ENCODE measurements at places on chromosomes 12 and 14.

DNA sequence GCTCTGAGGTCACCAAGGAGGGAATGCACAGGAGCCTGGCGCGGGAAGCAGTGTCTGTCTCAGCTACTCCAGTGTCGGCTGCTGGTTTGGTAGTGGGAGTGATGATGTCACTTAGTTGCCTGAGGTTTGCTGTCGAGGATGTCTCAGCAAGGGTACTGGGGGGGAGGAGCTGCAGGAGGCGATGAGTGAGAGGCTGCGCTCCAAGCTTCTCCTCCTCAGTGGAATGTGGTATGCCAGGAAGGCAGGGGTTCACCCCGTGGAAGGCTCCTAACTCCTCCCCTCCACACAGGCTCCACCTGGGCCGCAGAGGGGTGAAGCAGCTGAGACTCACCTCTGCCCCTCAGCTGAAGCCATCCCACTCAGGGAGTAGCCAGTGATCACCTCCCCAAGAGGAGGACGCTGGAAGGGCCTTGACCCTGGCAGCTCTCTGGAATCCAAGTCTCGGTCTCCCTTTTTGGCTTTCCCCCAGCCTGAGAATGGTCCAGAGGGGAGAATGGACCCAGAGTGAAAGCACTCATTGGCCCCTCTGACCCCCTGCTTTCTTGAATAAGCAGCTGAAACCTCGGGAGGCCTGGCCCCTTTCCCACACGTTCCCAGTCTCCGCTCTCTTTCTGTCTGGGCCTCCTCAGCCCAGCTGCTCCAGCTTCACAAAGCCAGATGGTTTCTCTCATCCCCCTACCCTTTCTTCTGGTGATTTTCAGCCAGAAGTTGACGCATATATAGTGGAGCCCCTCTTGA lies 178.9 kb upstream of the FKBP4 start:
- DNase-seq = peak; percentile 20

DNA sequence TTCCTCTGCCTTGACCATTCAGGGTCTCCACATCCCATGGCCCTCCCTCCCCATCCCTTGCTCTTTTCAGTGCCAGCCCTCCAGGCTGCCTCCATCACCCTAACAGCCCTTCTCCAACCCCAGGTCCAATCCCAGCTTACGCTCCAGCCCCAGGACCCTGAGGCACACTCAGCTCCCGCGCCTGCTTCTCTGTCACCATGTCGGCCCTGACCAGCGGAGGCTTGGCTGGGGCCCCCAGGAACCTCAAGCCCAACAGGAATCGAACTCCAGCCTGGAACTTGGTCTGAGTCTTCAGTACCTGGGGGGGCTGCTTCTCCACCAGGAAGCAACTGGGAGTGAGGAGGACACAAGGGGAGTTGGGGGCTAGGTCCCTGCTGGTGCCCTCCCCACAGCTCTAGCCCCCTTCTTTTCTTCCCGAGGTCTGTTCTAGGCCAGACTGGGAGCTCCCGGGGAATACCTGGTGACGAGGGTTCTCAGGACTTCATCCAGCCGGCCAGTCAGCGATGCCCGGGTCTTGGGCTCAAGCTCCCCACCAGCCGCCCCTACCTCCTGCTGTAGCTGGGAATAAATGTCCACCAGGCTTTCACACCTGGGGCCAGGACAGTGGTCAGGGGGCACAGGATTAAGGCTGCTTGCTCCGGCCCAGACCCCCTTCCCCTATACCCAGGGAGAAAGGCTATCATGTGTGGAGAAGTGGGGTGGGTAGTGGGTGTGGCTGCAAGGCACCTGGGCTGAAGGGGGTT lies 6.0 kb downstream of the STAT6 start:
- no peak for DNase-seq

DNA sequence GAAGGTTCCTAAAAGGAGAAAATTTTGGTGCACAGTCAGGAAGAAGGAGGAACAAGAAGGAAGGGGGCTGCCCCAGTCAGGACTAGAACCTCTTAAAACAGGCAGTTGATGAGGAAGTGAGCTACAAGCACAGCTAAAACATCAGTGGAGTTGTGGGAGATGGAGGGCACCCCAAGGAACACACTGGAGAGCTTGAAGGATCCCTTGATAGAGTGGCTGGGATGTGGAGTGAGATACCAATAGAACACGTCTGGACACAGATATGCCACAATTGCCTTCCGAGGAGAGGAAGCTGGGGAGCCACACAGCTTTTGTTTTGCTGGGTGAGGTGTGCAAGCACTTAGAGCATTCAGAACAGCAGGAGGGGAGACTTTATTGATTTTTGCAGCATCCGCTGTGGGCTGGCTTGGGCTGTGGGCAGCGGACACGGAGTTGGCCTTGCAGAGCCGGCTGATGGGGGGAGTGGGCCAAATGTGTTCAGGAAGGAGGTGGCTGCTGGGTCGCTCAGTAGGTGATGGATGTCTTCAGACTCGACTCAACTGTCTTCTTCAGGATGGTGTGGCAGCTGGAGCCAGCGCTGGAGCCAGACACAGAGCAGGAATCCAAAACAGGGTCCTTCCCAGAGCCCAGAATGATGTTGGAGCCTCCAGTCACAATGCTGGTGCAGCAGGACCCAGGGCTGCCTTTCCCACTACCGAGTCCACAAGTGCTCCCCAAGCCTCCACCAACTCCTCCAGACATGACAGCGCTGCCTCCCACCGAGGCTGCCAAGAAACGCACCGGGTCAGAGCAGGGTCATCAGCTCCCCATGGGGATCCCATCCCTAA lies 4.7 kb upstream of the KRT79 start:
- no peak for DNase-seq

DNA sequence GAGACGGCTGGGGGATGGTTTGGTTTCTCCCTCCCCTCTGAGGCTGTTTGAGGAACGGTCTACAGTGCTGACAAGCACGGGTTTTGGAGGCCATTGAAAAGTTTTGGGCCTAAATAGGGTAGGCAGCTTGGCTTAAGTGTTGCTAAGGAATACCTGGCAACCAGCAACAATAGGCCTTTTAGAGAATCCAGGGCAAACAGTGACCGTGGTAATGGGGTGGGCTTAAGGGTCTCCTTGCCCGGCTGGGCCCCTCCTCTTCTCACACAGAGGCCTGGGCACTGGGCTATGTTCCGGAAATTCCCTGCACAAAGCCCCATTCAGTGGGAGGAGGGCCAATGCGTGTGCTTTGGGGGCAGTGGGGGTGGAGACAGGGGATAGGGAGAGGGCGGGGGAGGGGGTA lies 55.4 kb downstream of the ASCL1 start:
- DNase-seq = no peak

GRCh38 chr12:115357681-115358080 lies 673.7 kb upstream of the TBX3 start:
- DNase-seq = no peak

DNA sequence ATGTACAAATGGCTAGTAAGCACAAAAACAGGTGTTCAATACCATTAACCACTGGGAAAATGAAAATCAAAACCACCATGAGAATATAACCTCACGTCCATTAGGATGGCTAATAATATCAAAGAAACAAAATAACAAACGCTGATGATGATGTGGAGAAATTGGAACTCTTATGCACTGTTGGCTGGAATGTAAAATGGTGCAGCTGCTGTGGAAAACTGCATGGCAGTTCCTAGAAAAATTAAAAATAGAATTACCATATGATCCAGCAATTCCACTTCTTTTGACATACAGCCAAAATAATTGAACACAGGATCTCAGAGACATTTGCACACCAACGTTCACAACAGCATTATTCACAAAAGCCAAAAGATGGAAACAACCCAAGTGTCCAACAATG lies 51.5 kb downstream of the TMPRSS12 start:
- no peak for DNase-seq

DNA sequence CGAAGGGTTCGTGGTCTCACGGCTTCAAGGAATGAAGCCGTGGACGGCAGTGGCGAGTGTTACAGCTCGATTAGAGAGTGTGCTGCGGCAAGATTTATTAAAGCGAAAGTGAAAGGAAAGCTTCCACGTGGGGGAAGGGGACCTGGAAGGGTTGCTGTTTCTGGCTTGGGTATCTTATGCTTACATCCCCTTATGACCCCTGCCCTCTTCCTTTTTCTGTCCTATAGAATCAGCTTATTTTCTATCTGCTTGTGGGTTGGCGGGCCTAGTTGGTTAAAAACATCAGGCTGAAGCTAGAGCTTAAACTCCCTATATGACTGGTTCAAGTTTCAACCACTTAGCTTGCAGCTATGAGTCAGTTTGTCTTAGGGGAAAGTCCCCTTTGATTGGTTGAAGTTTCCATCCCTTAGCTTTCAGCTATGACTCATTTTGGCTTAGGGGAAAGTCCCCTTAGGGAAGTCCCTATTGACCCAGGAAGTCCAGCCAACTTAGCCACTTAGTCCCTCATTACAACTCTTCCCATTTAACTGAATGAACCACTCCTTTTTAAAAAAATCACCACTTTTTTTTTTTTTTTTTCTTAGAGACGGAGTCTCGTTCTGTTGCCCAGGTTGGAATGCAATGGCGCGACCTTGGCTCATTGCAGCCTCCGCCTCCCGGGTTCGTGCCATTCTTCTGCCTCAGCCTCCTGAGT lies 1494.7 kb upstream of the TMEM132C start:
- peak; percentile 27 for DNase-seq

GRCh38 chr12:69553628-69554248 lies 31.5 kb upstream of the CCT2 start:
- DNase-seq = peak; percentile 63

DNA sequence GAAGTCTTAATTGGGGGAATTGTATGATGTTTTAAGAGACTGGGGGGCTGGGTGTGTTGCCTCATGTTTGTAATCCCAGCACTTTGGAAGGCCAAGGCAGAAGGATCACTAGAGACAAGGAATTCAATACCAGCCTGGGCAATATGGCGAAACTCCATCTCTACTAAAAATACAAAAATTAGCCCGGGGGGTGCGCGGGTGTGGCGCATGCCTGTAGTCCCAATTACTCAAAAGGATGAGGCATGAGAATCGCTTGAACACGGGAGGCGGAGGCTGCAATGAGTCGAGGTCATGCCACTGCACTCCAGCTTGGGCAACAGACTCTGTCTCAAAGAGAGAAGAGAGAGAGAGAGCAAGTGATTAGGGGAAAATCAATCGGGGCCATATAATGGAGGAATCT lies 600.5 kb downstream of the SLC16A7 start:
- DNase-seq = no peak

DNA sequence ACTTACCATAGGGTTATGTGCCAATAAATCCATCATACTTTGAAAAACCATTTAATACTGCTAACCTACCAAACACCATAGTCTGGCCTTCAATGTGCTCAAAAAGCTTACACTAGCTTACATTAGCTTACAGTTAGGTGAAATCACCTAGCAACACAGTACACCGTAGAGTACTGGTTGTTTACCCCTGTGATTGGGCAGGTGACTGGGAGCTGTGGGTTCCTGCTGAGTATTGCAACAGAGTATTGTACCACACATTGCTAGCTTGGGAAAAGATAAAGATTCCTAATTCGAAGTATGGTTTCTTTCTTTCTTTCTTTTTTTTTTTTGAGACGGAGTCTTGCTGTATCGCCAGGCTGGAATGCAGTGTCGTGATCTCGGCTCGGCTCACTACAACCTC lies 5.6 kb downstream of the ATP5MC2 start:
- DNase-seq = peak; percentile 31

- peak; percentile 57 for DNase-seq
Observed at GRCh38 chr14:76950055-76951020, 78.2 kb downstream of the IRF2BPL start.

DNA sequence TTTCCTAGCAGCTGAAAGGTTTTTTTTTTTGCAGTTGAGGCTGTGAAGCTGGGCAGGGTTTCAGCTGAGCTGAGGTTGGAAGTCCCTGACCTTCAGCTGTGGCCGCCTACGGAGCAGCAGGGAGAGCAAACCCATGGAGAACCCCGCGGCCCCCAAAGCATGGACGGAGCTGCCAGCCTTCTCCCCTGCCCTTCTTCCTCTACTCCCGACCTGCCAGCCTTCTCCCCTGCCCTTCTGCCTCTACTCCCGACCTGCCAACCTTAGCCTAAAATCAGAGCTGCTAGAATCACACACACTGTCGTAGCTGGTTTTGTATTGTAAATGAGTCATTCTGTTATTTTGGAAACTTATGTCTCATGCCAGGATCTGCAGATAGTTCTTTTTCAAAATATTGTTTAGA lies 74.6 kb downstream of the PPP2R5C start:
- DNase-seq = peak; percentile 35

DNA sequence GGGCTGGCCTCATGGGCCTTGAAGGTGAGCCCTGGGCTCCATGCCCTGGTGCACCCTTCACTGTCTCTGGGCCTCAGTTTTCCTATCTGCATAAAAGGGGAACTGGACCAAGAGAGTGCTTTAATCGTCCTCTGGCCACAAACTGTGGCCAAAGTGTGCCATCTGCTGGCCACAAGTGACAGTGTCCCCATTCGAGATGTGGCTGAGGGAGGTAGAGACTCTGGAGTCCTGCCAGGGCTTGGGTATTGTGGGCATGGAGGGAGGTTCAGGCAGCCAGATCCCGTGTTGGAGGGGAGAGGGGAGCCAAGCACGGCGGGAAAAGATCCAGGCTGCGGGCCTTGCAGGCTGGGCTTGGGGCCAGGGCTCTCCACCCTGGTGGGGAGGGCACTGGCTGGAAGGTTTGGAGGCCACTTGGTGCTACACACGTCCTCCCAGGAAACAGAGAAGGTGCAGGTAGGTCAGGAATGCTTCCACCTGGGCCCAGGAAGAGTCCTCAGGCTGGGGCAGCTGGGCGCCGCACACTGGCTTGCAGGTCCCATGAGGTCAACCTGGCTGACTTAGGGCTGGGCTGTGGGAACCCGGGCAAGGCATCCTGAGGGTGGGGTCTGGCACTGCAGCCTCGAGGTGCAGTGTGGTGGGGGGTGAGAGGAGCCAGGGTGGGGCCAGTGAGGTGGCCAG lies 7.3 kb upstream of the KIF26A start:
- DNase-seq = peak; percentile 29

DNA sequence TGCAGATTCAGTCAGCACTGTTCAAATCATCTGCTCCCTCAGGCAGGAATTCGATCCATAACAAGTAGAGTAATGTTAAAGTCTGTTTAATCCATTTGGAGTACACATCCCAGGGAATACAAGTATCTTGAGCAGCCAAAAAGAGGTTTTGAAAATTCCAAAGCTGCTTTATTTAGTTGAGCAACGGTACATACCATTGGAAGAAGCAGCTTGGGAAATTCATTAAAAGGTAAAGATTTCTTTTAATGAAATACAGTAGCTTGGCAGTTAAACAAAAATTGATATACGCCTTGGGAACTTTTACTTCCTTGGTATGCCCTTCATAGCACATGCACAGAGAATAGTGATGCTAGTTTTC lies 153.8 kb downstream of the LRIG3 start:
- no peak for DNase-seq

DNA sequence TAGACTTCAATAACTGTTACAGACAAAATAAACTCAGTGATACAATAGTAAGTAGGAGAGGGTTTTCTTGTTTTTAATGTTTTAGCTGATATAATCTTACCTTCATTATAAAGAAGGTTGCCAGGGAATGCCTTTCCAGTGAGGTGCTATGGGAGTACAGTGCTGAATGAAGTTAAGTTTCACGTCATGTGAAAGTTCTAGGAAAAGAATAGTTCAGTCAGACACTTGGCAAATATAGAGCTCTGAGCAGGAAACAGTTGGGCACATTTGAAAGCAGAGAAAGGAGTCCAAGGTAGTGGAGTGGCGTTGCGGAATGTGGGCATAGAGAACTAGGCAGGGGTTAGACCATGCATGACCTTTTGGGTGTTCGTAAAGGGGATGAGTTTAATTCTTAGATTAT lies 88.6 kb upstream of the DCN start:
- DNase-seq = peak; percentile 29

GRCh38 chr12:115623764-115624334 lies 653.6 kb downstream of the MED13L start:
- DNase-seq = peak; percentile 8

- DNase-seq = no peak
Observed at GRCh38 chr12:111074559-111074958, 154.2 kb upstream of the MYL2 start.

GRCh38 chr14:52950410-52950897 lies 396 bp downstream of the FERMT2 start:
- DNase-seq = peak; percentile 47

GRCh38 chr14:22463763-22464173 lies 125.3 kb downstream of the DAD1 start:
- DNase-seq = no peak
